Endothelial cell of umbilical vein (primary cell): ENCODE measurements at places on chromosomes 2 and 18. TPM values are rescaled to one million over a fixed set of nuclear protein-coding genes. Genes with fewer than 3 reads are reported as not detected.

- no peak for DNase-seq
These were observed 651.3 kb upstream of the LINC00305 start for GRCh38 chr18:64800151-64800550.

DNA sequence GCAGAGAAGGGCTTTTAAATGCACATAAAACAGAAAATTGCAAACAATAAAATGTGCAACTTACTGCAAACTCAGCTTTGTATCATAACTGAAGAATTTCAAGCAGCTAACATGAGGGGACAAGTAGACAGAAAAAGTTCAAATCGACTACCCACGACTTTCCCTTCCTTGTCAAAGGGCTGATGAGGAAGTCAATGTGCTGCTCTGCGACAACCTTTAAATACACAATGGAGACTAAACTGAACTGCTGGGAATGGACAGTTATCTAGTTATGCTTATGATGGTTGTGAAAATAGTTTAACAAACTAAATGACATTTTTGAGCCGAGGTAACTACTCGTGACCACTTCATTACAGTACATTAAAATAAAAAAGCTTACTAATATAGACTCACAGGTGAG lies 84.1 kb downstream of the INO80D start:
- no peak for DNase-seq

Gene MROH2A
- not detected in 2 replicates for polyA plus RNA-seq

Gene SOWAHC
- polyA plus RNA-seq, result 0.91 and 1.0 TPM in 2 replicates

DNA sequence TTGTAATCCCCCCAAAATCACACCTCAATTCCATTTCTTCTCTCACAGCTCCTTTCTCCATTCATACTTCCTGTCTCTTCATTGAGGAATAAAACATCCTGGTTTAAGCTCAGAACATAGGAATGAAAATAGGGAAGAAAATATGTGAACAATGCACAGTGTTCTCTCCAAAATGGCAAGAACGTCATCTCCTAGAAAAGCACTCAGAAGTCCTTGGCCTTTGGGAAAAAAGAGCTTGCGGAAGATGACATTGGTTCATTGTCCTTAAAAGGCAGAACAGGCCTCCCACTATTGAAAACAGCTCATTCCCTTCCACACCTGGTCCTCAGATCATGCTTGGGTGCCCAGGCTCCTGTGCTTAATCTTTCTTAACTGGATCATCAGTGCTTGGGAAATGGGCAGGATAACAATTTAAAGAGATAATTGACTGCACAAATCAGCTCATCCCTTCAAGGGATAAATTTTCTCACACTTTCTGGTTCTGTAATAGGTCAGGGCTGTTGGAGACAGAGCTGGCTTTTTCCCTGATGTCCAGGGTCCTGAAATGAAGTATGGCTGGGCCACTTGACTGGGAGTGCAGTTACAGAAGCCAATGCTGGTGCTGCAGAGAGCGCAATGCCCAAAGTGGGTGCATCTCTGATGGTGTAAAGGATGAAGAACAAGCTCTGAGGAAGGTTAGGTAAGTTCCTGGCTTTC lies 69.2 kb downstream of the MARCHF4 start:
- DNase-seq, result no peak

Gene MERTK
- polyA plus RNA-seq, result 38.6 and 39.6 TPM in 2 replicates

GRCh38 chr2:42794271-42795046 lies 2.1 kb upstream of the HAAO start:
- no peak for DNase-seq

DNA sequence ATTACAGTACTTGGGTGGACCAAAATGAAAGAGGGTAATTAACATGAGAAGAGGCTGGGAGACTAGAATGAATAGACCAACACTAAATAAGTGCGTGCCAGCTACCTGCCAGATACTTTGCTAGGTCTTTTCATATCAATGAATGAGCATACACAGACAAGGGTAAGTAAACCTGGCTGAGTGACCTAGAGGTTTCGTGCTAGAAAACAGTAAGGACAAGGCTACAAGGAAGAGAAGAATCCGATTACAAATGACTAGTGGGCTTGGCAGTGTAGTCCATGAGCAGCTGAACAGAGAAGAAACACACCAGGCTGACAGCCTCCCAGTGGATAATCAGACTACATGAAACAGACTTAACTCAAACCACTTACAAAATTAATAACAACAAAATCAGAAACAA lies 64.6 kb downstream of the THADA start:
- no peak for DNase-seq

GRCh38 chr2:231393149-231394131 lies 2.1 kb upstream of the B3GNT7 start:
- no peak for DNase-seq

- DNase-seq, result no peak
These were observed 37.1 kb upstream of the CTLA4 start for GRCh38 chr2:203830304-203831055.
